NCI-H1436 treated with DMSO at 0.1 percent for 48 hours (cell line): ENCODE measurements at places on chromosomes 7 and 10.

- DNase-seq = no peak
Measured at GRCh38 chr7:45598886-45599520, 24.8 kb downstream of the ADCY1 start.

DNA sequence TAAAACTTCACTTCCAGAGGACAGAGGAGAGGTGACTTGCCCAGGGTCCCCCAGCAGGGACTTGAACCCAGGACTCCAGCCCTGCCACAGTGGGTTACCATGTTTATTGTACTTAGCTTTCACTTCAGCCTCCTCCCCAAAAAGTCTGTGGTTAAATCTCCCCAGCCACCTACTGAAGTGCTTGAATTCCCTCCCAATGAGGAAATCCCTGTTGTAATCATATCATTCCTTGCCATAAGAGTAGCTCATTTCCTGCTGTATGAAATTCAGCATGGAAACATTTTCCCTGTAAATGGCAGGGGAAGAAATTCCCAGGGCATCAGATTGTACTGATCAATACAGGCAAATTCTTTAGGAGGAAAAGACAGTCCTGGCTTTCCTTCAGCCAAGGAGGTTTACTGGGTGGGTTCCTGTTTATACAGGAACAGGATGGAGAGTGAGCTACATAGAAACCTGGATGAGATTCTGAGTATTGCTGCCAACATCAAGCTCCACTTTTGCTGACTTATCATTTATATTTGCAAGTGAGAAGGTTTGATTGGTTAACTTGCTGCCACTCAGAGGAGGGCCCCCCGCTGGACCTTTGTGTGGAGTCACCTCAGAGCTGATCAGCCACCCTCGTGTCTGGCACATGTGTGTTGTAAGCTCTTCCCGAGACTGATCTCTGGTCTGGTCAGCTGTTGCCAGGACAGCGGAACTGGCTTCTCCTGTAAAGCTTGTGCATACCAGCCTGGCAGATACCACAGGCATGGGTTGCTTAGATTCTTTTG, 16.4 kb upstream of the PDZD8 start:
- no peak for DNase-seq

GRCh38 chr10:18278181-18278580, 138.0 kb downstream of the CACNB2 start:
- DNase-seq = no peak

- DNase-seq = no peak
Measured at GRCh38 chr7:21172800-21173199, 255.1 kb upstream of the SP4 start.

GRCh38 chr10:132535065-132535651, 2.4 kb upstream of the INPP5A start:
- DNase-seq = no peak

DNA sequence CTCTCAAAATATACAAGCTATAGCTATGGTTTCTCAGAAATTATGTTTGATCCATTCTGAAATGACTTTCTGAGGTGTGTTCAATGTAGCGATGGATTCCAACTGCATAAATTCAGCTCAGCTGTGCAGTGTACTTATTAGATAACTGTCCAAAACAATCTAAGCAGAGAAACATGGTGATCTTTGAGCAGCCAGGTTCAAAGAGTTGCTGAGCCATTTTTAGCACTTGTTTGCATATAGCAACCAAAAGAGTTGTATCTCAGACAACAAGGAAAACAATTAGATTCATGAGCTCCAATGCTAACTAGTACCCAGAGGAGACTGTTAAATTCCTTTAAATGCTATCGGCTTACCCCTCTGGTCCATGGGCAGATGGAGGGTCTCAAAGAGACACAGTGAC, 15.9 kb upstream of the KCNIP2 start:
- DNase-seq = no peak

GRCh38 chr10:37436357-37436756, 311.0 kb downstream of the ANKRD30A start:
- no peak for DNase-seq

GRCh38 chr7:126378642-126379041, 874.1 kb downstream of the GRM8 start:
- DNase-seq = no peak

GRCh38 chr10:7686351-7687171, 16.6 kb upstream of the ITIH2 start:
- DNase-seq = no peak

GRCh38 chr10:7932301-7933036, 114.2 kb downstream of the TAF3 start:
- no peak for DNase-seq

DNA sequence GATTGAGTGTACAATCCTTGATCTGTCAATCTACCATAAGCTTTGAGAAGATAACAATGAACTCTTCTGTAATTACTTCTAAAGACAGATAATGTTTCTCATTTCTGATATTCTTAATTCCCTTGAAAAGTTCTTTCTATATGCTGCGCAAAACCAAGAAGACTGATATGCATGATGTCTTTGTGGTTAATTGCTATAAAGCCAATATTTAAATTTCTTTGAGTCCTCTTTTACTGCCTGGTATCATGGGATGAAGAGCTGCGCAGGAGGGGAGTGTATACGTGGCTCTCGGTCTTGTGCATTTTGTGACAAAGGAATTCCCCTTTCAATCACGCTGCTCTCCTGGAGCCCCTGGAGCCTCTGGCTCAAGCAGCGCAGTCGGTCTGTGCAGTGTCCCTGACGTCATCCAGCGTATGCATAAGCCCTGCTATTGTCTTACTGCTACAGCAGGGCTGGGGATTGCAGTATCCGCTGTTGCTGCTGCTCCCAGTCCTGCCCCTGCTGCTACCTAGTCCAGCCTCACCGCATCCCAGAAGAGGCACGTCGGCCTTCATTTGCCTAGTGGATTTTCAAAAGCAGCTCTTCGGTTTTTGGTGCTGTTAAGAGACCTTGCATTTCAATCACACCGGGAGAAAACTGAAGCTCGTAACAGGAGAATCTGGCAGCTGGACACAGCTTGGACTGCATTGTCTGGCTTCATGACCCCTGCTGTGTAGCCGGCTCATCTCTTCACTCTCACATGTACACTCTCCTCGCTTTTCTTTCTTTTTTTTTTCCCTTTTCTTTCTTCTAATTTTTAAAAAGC, 66.7 kb downstream of the ST7 start:
- DNase-seq = peak; percentile 52

DNA sequence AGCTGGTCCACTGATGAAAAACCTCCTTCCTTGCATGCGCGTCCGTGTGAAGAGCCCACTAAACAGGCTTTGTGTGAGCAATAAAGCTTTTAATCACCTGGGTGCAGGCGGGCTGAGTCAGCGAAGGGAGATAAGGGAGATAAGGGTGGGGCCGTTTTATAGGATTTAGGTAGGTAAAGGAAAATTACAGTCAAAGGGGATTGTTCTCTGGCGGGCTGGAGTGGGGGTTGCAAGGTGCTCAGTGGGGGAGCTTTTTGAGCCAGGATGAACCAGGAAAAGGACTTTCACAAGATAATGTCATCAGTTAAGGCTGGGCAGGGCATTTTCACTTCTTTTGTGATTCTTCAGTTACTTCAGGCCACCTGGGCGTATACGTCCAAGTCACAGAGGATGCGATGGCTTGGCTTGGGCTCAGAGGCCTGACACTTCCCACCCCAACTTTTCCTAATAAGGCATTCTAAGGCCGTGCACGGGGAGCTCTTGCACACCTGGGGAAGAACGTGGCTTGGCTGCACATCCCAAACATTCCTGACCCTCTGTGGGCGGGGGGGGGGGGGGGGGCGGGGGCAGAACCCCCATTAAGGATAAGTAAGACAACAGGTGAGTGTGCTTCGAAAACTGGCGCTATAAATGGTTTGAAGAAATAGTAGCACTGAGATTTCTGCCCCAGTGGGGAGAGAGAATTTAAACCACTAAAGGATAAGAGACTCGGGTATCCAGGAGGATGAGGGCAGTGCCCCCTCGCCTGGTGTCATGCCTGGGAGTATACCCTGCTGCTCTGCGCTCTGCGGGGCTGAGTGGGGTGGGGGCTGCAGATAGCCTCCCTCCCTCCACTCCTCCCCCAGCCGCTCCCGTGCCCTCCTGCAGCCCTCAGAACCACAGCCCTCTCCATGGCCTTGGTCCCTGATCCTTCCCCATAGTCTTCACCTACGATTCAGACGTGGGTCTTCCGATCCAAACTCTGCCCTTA, 217.6 kb downstream of the MLLT10 start:
- no peak for DNase-seq

- DNase-seq = no peak
Measured at GRCh38 chr10:73991884-73992245, 6.1 kb upstream of the VCL start.

DNA sequence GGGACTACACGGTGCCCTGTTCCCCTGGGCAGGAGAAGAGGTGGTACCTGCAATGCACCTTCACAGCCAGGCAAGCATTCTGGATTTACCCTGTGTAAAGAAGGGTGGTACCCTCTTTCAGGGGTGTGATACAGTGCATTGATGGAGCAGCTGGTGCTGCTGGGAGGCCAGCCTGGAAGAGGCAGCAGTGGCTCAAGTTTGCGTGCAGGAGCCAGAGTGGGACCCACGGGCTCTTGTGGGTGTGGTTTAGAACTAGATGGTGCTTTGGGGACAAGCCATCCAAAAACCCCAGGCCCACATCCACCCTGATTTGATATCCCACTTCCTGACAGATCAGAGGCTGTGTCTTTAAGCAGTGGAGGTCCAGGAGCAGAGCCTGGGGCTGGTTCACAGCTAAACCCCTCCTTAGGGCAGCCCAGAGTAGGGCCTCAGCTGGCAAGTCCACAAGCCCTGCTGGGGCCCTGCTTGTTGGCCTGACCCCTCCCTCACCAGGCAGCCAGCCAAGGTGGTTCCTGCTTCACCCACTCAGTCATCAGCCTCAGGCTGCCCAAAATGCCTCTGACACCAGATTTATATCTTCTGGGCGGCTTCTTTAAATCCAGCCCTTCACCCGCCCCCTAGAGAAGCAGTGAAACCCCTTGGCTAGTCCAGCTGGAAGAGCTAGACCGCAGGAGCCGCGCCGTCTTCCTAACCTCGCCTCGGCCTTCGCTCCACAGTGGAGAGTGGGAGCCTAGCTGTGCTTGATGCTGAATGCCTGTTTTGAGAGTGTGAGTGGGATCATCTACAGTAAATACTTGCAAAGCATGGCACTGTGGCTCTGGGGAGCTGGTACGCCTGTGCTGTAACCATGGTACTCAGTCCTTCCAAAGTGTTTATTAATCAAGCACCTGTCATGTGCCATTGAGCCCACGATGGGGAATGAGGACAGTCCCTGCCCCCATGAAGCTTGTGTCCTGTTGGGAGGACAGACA, 1.4 kb upstream of the ASIC3 start:
- no peak for DNase-seq

DNA sequence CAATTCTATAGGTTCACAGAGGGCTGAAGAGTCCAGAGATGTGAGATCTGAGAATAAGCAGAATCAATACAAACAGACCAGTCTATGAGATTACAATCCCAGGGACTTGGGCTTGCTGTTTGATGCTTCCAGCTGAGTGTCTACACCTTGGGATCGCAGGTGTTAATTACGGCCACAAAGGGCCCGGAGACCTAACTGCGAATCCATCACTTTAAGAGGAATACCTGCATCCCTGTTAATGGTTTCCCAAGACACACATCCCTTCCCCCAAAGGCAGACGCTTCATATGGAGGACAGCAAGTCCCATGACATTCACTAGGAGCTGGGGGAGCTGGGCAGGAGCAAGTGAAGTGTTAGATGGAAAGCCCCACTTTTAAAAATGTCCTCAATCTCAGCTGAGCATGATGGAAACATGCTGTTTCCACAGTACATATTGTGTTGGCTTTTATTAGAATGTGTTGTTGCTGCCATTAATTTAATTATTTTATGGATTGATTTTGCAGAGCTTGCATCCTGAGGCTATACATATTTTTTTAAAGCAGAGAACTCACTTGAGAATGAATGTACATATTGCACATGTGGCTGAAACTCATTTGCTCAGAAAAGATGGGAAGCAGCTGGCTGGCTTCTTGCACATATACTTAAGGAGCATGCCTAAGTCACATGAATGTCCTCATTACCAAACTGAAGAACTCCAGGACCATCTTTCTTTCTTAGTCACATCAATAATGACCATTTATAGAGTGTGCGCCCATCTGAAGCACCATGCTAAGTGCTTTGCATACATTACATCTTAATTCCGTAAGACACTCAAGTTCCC, 151.3 kb downstream of the NEBL start:
- no peak for DNase-seq

GRCh38 chr10:25393621-25394020, 218.8 kb downstream of the GPR158 start:
- no peak for DNase-seq

DNA sequence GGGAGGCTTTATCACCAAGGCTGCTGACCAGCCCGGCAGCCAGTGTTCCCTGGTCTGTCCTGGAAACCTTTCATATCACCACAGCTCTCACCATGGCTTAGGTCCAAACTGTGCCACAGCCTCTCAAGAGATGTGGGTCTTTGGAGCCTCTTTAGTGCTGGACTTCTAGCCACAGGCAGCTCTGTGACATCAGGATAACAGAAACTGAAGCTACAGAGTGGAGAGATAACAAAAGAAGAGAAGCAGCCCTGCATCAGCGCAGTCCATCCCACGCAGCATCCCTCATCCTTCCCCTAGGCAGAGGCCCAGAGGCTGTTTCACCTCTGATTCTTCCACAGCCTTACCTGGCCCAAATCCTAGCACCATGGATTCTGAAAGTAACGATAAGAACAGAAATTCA, 187.9 kb upstream of the KMT2E start:
- DNase-seq = no peak

DNA sequence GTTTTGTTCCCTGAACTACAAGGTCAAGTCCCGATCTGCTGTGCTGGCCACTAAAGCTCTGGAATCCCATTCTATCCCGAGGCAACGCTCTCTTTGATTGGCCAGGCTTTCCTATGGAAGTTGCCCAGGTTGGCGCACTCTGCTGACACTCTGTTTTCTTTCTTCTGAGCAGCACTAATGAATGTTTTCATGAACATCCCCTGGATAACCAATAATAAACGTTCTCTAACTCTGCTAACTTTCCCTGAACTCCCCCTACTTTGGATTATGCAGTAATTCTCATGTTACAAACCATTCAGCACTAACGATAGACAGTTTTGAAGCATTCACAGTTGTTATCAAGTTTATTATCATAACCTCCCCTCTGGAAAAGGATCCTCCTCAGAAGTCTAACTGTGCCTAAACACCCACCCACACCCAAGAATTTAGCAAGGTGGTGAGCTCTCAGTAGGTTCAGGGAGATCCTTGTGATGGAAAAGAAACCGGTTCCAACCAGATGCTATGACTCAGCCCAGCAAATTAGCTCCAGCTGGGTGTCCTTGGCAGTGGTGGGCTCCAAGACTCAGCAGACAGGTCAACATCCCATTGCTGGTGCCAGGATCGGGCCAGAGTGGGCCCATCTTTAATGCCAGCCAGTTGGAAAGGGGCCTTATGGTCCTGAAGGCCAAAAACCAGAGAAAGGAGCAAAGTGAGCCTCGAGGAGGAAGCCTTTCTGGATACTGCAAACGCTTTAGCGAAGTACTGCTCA, 68.4 kb downstream of the CREB3L2 start:
- DNase-seq = no peak

DNA sequence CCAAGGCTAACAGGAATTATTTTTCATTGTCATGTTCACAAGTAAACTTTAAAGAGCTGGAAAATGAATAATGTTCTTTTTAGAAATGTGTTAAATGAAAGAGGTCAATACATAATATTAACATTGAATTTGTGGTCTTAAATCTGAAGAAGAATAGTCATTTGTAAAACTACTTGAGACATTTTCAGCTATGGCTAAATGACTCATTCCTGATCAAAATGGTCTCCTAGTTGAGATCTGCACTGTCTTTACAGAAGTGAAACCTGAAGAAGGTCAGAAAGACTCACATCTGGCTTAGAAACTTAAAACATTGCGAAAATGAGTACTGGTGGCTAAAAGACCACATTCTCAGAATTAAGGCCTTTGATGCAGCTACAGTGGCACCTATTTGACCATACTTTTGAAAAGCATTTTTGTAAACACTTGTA, 5.9 kb downstream of the PIK3CG start:
- DNase-seq = no peak
